ENCODE measurements at places on chromosomes 12 and 14.
A peak's percentile ranks its signal among the peaks of the same experiment; 100 is the strongest.

GRCh38 chr12:28824849-28825248 lies 324.2 kb upstream of the FAR2 start:
- DNase-seq = no peak

DNA sequence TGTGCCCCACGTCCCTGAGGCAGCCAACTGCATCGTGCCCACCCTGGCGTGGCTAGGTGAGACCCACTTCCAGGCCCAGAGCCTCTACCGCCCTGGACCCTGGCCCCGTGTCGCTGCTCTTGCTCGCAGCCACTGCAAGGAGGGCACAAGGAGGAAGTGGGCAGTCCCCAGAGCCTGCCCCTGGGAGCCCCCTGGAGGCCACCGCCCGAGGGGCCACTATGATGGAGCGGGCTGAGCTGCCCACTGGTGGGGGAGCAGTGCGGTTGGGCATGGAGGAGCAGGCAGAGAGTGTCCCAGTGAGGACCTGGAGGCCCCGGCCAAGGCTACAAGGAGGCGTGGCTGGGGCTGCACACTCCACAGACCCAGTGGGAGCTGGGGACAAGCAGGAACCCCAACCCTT lies 323.6 kb downstream of the PCNX1 start:
- no peak for DNase-seq

- no peak for DNase-seq
Measured at GRCh38 chr12:14482886-14483285, 84.8 kb downstream of the PLBD1 start.

DNA sequence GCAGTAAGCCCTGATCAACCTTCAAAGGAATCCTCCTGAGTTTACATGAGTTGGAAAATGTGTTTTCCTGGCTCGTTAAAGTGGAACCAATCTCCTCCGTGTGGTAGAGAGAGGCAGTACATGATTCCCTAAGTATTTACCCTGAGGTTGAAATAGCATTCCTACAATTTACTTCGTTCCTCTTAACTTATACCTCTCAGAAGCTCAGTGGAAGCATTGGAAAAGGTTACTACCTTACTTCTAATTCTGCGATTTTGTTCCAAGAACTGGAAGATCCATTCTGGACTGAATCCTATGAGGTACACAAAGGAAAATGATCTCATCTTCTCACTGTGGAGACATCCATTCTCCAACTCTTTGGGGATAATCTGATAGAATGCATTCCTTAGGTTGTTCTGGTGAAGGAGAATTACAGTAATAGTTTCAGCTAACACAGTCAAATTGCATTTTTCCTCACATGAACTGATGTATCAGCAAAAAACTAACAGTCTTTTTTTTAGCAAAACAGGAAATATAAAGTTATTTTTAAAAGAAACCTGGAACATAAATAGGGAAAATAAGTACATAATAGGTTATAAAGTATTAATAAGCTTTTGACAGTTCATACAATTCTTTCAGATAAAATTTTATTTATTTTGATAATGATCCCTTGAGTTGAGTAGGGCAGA lies 475.6 kb downstream of the PDZRN4 start:
- no peak for DNase-seq

DNA sequence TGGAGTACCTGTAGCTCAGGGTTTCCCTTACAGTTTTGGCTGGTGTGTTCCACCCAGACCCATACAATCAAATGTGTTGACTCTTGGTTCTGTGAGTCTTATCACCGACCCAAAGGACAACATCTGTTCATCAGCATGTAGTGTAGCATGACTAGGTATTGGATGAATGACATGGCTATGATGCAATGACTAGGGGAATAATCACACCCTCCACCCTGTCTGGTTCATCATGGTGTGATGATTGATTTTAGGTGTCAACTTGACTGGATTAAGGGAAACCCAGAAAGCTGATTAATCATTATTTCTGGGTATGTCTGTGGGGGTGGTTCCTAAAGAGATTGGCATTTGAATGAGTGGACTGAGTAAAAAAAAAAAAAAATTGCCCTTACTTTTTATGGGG lies 311.3 kb downstream of the DPF3 start:
- no peak for DNase-seq

DNA sequence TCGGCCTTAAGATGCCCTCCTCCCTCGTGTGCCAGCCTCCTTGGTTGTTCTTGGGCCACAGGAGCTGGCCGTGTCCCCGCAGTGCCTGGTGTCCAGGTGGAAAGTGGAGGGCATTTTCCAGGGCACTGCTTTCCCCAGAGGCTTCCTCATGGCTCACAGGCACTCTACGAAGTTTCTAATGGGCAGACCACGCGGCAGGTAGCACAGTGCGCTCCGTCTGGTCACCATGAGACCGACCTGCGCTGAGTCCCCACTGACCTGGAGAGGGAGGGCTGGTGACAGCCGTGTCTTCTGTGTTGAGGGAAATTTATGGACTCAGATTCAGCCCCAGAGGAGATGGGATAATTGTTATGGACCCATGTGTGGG lies 186.3 kb downstream of the ADGRD1 start:
- DNase-seq = no peak

- DNase-seq = no peak
Measured at GRCh38 chr14:41805633-41806032, 199.0 kb downstream of the LRFN5 start.

GRCh38 chr12:40559865-40560264 lies 132.4 kb upstream of the CNTN1 start:
- peak; percentile 32 for DNase-seq

DNA sequence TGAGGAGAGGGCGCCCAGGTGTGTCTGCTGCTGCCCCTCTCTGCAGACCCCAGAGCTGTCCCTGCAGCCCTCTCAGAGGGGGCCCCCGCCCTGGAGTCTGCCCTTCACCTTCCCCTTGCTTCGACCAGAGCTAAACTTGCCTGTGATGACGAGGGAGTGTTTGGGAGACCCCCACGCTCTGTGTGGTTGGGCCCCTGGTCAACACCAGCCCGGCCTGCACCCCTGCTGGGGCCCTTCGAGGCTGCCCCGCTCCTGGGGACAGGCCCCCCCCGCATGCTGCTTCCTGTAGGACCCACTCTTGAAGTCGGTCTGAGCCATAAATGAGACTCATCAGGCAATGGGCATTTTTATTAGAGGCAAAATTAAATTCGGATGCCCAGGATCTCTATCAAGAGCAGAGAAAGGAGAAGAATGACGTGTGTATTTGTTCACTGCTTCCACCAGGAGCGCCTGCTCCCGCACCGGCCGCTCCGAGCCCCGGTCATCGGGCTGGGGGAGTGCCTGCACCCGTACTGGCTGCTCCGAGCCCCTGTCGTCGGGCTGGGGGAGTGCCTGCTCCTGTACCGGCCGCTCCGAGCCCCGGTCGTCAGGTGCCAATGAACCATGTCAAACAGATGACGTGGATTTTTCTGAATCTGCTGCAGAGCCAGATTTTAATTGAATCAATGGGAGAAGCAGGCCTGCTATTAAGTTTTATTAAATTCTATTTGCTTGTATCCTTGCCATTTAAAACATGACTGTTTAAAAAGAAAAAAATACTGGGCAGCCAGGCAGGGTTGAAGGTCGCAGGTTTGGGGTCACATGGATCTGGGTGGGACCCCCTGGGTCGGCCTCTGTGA lies 47.7 kb downstream of the NOC4L start:
- DNase-seq = no peak

GRCh38 chr12:57517187-57517586 lies 3.1 kb downstream of the DDIT3 start:
- DNase-seq = no peak

- no peak for DNase-seq
Measured at GRCh38 chr14:67949771-67950170, 130.2 kb downstream of the RAD51B start.

- DNase-seq = no peak
Measured at GRCh38 chr14:33655421-33655820, 295.5 kb downstream of the EGLN3 start.

- DNase-seq = no peak
Measured at GRCh38 chr12:50102131-50102531, 1.7 kb upstream of the GPD1 start.

GRCh38 chr12:52252728-52253343 lies 19.8 kb downstream of the KRT7 start:
- no peak for DNase-seq

- no peak for DNase-seq
Measured at GRCh38 chr14:95026851-95027463, 130.4 kb downstream of the DICER1 start.

DNA sequence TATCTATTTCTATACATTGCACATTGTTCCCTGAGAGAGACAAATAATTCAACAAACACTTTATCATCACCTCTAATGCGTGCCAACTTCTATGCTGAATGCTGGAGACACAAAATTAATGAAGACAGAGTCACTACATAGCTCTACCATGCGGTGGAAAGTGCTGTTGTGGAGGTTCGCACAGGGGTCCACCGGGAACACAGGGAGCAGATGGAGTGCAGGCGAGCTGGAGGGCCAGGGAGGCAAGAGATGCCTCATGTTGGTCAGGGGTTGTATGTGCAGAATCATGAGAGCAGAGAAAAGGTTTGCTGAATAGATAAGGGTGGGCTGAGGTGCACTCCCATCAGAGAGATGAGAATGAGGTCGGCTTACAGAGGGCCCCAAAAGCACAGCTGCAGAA lies 25.2 kb downstream of the FAM234B start:
- no peak for DNase-seq

- no peak for DNase-seq
Measured at GRCh38 chr12:2851931-2852330, 4.9 kb downstream of the TEX52 start.

- no peak for DNase-seq
Measured at GRCh38 chr14:33061667-33062325, 123.1 kb downstream of the NPAS3 start.

GRCh38 chr12:112188130-112188830 lies 62.9 kb downstream of the TRAFD1 start:
- DNase-seq = no peak

DNA sequence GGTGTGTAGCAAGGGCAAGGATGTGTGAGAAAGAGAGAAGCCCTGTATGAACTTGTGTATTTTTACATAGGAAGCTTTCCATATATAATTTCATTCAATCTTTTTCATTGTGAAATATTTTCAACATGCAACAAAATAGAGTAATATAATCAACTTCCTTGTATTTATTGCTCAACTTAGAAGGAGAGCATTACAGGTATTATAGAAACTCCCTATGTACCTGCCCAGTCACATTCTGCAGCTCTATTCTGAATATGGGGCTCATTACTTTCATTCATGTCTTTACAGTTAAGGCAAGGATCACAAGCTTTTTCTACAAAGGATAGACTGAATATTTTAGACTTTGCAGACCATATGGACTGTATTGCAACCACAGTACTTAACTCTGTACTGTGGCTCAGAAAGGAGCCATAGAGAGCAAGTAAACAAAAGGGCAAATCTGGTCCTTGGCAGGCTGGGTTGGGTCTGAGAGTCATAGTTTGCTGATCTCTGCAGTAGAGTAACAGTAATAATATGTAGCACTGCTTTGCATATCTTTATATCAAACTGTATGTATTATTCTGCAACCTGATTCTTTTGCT lies 11.3 kb downstream of the NR1H4 start:
- no peak for DNase-seq

DNA sequence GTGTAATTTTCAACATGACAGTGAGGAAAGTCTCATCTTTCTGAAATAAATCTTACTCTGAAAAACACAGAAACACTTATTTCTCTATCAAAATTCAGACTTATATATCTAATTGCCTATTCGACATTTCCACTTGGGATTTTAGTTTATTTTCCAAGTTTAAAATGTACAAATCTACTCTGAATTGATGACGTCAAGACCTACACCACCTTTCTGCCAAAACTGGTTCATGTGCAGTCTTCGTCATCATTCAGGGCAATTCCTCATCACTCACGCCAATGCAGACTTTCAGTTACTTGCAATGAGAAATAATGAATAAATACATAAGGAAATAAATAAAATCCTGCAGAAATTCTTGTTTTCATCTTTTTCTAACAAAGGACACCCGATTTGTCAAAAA lies 843.8 kb downstream of the C12orf50 start:
- no peak for DNase-seq

GRCh38 chr12:29309320-29309902 lies 71.6 kb downstream of the ERGIC2 start:
- peak; percentile 48 for DNase-seq

- DNase-seq = no peak
Measured at GRCh38 chr14:29348504-29348903, 579.1 kb downstream of the PRKD1 start.

DNA sequence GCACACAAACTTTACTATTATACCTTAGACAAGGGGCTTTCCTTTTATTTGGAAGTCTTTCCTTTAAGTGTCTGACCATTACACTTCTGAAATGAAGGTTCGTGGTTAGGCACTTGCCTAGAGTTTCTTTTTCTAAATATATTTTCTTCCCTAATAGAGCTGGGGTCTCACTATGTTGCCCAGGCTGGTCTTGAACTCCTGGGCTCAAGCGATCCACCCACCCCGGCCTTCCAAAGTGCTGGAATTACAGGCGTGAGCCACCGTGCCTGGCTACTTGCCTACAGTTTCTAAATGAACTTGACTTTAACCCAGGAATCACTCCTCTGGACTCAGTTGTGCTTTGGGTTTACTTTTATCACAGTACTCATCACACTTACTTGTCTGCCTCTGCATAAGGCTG lies 57.6 kb downstream of the PEBP1 start:
- DNase-seq = no peak

DNA sequence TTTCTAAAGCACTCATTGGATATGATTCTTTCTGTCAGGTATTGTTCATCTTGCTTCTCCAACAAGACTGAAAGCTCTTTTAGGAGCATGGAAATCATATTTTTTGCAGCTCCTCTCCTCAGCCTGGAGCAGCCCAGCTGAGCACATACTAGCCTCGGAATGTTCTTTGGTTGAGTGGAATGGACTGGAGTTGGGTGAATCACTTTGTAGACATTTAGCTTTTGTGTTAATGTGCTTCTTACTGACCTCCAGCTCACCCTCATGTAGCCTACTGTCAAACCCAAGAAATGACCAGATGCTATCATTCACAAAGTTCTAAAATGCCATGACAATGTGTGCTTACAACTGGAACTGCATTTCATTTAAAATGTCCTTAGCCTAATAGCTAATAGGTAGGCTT lies 161.1 kb downstream of the NUAK1 start:
- DNase-seq = no peak

DNA sequence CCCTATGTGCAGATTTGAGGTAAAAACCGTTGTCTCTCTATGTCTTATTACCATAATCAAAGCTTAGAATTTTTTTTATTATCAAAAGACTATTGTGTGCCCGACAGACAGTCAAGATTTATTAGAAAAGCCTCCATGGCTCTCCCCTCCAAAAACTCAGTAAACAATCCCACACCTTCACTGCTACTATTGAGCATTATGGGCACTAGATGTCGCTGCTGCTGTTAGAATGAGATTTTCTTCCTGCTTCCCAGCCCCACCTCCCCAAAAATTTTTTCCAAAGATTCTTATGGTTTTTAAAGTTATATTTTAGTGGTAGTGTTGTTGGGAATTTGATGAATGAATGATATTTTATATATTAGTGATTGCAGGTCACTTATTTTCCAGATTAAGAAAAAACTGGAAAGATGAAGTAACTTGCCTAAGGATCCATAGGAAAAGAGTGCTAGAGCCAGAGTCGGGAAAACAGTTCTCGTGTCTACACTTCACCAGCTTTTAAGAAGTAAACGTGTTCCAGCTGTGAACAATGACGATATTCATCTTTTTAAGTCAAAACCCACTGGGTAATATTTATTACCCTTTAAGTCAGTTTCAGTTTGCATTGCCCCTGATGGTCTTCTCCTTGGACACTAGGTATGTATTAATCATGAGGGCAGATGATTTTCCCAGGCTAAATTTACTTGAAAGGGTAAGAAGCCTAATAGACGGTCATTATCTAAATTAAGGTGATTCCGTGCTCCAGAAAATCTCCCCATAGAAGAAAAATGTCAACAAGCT lies 12.2 kb upstream of the FOXG1 start:
- DNase-seq = peak; percentile 49

- DNase-seq = no peak
Measured at GRCh38 chr14:103463851-103464250, 58.8 kb downstream of the CKB start.

- no peak for DNase-seq
Measured at GRCh38 chr14:100401031-100401692, 78.0 kb downstream of the SLC25A47 start.

Data from NAMALWA (cell line).